Activated B cell treated with CpG ODN at 0.5 μM for 24 hours (primary cell): ENCODE measurements at places on chromosomes 6 and 20.

DNA sequence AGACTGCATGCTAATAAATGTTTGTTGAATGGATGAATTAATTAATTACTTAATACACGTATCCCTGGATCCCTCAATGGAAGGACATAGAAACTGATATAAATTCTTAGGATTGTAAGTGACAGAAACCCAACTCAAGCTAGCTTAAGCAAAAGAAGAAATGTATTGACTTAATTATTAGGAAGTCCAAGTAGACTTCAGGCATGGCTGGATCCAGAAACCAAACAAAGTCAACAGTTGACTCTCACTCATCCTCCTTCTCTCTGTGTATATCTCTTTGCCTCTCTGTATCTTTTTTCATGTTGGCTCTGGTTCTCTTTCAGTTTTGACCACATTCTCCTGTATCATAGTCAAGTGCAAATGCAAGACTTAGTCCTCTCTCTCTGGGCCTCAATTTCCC, 82.0 kb upstream of the CTNNBL1 start:
- DNase-seq: no peak

- DNase-seq: no peak
These were observed 334.2 kb downstream of the MAFB start for GRCh38 chr20:40354880-40355279.

DNA sequence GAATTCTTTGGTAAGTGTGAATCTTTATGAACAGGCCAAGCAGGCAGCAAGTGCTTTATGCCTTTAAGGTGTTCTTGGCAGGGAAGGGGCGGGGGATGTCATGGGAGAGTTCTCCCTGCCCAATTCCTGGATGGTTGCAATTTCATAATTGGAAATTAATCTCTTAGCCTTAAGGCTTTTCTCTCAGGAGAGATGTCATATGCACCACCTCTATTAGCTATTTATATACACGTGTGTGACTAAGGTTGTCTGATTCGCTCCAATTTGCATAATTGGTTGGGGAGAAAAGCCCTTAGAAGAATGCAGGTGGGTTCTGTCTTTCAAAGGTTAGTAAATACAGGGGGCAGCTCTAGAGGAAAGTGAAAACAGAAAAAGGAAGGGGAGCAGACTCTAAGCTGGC, 5.2 kb upstream of the ENPP5 start:
- no peak for DNase-seq

GRCh38 chr6:169185011-169185521, 68.6 kb downstream of the THBS2 start:
- no peak for DNase-seq

DNA sequence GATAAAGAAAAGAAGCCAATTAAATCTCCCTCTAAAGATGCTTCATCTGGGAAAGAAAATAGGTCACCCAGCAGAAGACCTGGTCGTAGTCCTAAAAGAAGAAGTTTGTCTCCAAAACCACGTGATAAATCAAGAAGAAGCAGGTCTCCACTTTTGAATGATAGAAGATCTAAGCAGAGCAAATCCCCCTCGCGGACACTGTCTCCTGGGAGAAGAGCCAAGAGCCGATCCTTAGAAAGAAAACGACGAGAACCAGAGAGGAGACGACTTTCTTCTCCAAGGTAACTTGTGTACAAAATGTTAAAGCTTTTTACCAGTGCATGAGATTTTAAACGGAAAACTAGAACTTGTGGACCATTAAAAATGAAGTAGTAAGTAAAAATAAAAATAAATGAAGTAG, 46.5 kb downstream of the FAM217A start:
- DNase-seq: no peak

DNA sequence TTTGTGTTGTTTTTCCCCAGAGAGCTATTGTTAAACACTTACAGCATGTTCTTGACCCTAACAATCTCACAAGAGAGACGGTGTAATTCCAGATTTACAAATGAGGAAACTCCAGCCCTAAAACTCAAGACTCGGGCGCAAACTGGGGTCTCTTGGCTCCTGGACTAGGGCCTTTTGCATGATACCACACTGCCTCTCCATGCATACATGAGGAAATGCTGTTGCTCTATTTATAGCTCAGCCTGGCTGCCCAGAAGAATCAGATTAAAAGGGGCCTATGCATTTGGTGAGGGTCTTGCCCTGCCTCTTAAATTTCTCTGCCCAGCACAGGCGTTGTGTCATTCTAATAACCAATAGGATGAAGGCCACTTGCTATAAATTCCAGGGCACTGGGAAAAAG, 30.5 kb upstream of the SNRPB2 start:
- DNase-seq: no peak

DNA sequence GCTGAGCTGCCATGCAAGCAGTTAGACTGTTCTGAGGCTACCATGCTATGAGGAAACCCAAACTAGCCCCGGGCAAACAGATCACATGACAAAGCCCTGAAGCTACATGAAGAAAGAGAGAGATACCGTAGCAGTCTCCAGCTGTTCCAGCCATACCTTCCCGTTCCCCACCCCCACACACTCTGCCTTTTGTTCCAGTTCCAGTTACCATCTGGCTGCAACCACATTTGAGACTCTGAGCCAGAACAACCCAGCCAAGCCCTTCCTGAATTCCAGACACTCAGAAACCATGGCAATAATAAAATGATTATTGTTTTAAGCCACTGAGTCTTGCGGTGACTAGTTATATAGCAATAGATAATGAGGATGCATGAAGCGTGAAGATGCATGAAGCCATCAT, 28.3 kb downstream of the RIN2 start:
- no peak for DNase-seq

- no peak for DNase-seq
These were observed 296.9 kb downstream of the FOXC1 start for GRCh38 chr6:1906609-1907008.

DNA sequence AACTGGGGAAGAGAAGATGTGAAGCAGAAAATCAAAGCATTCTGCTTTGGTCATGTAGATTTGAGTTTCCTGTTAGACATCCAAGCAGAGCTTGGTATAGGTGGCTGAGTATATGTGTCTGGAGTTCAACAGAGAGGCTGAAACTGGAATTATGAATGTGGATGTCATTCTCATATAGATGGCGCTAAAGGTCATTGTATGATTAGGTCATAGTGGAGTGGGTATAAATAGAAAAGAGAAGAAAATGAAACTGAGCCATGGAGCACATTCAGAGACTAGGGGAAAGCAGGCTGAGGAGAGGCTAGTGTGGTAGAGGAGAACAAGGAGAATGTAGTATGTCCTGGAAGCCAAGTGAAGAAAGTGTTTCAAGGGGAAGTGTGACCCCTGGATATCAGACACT, 295.6 kb upstream of the PLN start:
- no peak for DNase-seq

DNA sequence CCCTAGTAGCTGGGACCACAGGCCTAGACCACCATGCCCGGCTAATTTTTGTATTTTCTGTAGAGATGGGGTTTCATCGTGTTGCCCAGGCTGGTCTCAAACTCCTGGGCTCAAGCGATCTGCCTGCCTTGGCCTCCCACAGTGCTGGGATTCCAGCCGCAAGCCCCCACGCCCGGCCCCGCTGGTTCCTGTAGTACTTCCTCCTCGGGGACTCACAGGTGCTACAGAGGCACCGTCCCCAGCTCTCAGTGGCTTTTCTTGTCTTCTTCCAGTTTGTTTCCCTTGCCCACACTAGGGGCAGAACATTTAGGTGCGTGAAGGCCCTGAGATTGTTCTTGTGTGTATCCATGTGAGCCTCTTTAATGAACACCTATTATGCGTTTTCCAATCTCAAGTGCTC, 773 bp upstream of the ZBP1 start:
- DNase-seq: no peak

GRCh38 chr6:148105695-148106094, 236.9 kb upstream of the SASH1 start:
- DNase-seq: no peak

- DNase-seq: no peak
These were observed 47.8 kb upstream of the ENTPD6 start for GRCh38 chr20:25147716-25148115.

- DNase-seq: no peak
These were observed 89.8 kb downstream of the BMP6 start for GRCh38 chr6:7815716-7816115.

DNA sequence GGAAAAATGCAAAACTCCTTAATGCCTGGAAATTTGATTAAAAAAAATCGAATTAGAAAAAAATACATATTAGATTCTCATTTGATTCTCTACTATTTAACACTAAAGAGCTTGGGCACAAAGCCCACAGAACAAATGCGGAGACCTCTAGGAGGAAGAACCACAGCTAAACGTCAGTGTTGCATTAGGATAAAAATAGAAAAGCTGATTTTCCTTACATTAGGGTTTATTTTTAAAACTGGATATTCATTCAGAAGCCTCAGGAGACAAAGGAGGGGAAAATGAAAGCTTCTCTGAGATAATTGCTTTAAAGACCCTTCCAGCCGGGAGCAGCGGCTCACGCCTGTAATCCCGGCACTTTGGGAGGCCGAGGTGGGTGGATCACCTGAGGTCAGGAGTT, 77.3 kb downstream of the ECT2L start:
- DNase-seq: no peak

- no peak for DNase-seq
These were observed 46.0 kb downstream of the CPXM1 start for GRCh38 chr20:2754424-2754823.

- DNase-seq: no peak
These were observed 115.9 kb downstream of the DLL1 start for GRCh38 chr6:170174771-170175643.

- no peak for DNase-seq
These were observed 73.7 kb downstream of the ESR1 start for GRCh38 chr6:151881231-151881630.

DNA sequence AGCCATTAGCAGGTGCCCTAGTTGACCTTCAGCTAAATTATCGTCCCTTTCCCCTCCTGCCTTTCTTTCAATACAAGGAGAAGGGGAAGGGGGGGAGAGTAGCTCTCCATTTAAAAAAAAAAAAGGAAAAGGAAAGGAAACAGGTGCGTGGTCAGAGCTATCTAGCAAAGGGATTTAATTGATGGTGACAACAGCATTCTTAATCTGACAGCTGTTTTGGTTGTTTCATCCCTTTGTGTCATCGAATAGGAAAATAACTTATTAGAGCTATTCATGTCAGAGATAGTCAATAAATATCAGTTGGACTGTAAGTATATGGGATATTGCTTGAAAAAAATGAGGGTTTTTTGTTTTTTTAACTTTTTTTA, 195.2 kb upstream of the SASH1 start:
- no peak for DNase-seq

- no peak for DNase-seq
These were observed 535 bp upstream of the ABCF1 start for GRCh38 chr6:30570740-30571074.

DNA sequence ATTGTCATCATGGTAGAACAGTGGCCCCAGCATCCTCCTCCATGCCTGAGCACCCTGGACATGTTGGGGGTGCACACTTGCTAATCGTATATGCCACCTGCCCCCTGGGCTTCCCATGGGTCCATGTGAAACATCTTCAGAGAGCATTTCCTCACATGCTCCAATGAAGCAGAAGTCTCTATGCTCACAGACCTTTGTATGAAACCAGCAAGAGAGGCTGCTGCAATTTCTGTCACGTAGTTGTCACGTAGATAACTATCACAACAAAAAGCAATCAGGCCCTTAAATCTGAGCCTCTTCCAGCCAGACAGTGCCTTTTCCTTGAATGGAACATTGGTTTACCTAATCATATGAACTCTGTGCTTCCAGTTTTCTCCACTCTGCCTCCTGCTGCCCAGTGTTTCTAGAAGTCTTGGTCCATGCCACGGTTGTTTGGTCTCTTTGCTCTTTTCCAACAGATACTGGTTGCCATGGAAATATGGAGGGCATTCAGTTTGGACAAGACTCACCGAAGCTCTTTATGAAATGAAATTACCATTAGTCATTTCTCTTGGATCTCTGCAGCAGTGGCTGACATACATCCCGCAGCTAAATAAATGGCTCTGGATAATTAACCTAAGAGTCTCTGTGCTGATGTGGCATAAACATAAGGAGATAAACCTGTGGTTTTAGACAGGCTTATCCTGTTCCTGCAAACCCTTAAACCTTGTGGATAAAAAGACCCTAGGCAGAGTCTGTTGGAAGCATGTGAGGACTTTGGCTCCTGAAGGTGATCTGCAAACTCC, 172.8 kb upstream of the SYNDIG1 start:
- no peak for DNase-seq

- DNase-seq: no peak
These were observed 31.4 kb downstream of the SNPH start for GRCh38 chr20:1297486-1297885.

- no peak for DNase-seq
These were observed 110.1 kb downstream of the ERMARD start for GRCh38 chr6:169861431-169862042.

DNA sequence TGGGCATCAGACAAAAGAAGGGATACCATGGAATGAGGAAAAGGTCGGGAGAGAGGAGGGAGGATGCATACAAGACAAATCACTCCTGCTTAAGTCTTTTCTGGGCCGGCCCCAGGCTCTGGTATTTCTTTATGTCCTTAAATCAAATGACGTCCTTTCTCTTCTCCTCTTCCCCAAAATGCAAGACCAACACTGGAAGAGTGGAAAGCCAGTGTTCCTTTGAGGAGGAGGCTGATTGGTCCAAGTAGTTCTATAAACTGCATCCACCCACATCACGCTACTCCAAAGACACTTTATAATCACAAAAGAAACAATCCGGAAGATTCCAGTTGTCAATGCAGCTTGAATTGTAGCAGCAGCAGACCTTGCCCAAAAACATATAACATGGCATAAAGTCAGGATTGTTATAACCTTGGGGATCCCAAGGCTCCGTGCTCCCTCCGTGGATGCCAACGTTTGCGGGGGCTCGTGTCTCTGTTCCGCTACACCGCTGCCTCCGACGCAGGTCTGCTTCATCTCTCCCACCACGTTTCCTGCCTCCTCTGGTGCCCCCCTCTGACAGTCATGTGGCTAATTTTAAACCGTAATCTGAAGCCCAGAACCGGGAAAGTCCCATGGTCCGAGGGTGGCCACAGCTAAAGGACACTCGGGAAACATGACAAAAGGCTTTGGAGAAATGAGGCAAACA, 47.1 kb downstream of the MCUR1 start:
- no peak for DNase-seq

- DNase-seq: no peak
These were observed 225.1 kb upstream of the MANEA start for GRCh38 chr6:95352064-95352795.

DNA sequence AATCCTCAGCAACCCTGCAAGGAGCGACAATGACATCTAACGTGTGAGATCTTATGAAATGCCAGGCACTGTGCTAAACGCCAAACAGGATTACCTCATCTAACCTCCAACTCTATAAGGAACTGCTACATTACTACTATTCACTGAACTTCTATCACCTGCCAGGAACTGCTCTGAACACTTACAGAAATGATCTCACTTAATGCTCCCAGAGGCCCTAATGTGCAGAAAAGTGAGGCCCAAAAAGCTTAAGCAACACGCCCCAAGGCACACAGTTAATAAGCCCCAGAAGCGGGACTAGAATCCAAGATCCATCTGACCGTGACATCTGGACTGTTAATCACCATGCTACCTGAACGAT, 28.5 kb downstream of the TRAM2 start:
- DNase-seq: no peak
